ENCODE measurements at places on chromosomes 5 and 9. TPM values are rescaled to one million over a fixed set of nuclear protein-coding genes. Genes with fewer than 3 reads are reported as not detected.

The CCDC180 gene
- 0.75 TPM for total RNA-seq

The SLC36A2 gene
- not detected for total RNA-seq

The INSL6 gene
- total RNA-seq: not detected

The C5orf58 gene
- not detected for total RNA-seq

The ADRB2 gene
- total RNA-seq: 0.79 TPM

The LPAR1 gene
- total RNA-seq: 15.1 TPM

The PCDHB11 gene
- 0.05 TPM for total RNA-seq

The SLC12A2 gene
- total RNA-seq: 13.4 TPM

The IL9 gene
- not detected for total RNA-seq

The PCDHGA6 gene
- total RNA-seq: 0.22 TPM

The FAM221B gene
- not detected for total RNA-seq

The PHF24 gene
- 0.10 TPM for total RNA-seq

The CCDC183 gene
- total RNA-seq: 0.16 TPM

The GPR150 gene
- total RNA-seq: 0.18 TPM

The MYOT gene
- total RNA-seq: not detected

The GPR151 gene
- total RNA-seq: not detected

The PLPP7 gene
- 0.08 TPM for total RNA-seq

The PDGFRB gene
- 0.10 TPM for total RNA-seq

The PRDM9 gene
- total RNA-seq: not detected
